ENCODE measurements at places on chromosomes 7 and 10.
A peak's percentile ranks its signal among the peaks of the same experiment; 100 is the strongest.

- DNase-seq = no peak
Observed at GRCh38 chr10:93807371-93807770, 49.6 kb downstream of the LGI1 start.

DNA sequence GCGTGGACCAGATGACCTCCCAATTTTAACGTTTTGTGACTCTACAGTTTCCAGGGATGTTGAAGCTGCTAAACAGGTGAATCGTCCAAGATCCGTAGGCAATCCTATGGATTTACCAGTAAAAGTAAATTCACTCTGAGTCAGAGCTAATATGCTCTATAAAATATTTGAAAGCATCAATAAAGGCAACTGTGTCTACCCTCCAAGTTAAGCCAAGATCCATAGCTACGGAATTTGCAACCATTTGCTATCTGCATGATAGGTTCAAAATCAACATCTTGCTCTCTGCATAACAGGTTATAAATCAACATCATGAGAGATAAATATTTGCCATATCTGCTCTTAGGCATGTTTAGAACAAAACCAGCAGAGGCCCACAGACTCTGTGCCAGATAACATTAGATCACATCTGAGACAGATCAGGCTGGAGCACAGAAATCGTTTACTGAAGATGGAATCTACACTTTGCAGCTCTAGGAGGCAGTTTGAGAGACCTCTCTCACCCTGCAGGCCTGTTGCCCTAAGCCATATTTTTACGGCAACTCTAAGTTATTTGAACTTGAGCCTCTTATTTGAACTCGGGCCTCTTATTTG lies 80.7 kb upstream of the PDCD4 start:
- no peak for DNase-seq

DNA sequence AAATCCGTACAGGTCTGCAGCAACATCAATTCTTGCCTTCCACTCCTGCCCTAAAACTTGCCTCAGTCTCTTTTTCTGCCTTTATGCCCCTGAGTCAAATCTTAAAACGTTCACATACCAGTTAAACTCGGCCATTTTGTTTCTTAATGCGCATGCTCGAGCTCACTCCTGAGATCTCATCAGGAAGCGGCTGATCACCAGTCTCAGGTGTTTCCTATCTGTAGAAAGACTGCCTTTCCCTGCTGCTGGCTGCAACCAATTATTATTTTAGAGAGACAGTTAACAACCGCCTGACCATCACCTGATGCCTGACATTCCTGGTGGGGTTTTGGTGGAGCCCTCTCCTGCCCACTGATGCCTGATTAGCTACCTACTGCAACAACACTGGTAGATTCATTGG lies 70.2 kb upstream of the TMEM140 start:
- no peak for DNase-seq

- DNase-seq = no peak
Observed at GRCh38 chr7:47332681-47333553, 249.0 kb downstream of the TNS3 start.

GRCh38 chr10:106312087-106312486 lies 852.4 kb downstream of the SORCS1 start:
- DNase-seq = no peak

DNA sequence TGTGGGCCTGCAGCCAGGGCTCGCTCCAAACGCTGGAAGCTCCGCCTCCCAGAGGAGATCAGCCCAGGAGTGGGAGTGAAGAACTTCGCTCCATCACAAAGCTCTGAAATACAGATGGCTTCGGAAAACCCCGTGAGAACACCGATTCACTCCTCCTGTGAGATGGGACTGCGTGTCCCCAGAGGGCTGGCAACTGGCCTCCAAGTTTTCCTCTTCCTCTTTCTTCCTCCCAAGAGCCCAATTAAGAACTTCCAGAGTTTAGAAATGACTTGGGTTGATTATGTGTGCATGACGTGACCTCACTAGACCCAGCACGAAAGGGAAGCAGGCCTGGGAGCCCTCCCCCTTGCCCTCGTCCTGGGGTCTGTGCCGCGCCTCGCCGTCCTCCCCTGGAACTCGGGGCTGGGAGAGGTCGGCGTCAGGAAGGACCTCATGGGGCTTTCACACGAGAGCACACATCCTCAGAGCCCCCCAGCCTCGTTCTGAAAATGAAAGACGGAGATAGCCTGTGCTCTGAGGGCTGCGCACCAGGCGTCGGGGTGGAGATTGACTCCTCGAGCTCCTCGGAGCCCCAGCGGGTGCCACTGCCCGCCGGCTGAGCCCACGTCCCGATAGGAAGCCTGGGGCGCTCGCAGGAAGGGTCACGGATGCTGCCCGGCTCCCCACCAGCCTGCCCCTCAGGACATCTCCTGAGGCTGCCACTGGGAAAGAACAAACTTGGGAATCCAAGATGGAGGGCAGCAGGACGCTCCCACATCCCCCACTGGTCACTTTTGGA lies 37.8 kb downstream of the PTPRN2 start:
- no peak for DNase-seq

- DNase-seq = peak; percentile 1
Observed at GRCh38 chr10:118832241-118832651, 77.5 kb upstream of the CACUL1 start.

- no peak for DNase-seq
Observed at GRCh38 chr7:35604595-35604994, 90.3 kb downstream of the HERPUD2 start.

GRCh38 chr10:123166618-123167017 lies 12.4 kb downstream of the BUB3 start:
- no peak for DNase-seq

DNA sequence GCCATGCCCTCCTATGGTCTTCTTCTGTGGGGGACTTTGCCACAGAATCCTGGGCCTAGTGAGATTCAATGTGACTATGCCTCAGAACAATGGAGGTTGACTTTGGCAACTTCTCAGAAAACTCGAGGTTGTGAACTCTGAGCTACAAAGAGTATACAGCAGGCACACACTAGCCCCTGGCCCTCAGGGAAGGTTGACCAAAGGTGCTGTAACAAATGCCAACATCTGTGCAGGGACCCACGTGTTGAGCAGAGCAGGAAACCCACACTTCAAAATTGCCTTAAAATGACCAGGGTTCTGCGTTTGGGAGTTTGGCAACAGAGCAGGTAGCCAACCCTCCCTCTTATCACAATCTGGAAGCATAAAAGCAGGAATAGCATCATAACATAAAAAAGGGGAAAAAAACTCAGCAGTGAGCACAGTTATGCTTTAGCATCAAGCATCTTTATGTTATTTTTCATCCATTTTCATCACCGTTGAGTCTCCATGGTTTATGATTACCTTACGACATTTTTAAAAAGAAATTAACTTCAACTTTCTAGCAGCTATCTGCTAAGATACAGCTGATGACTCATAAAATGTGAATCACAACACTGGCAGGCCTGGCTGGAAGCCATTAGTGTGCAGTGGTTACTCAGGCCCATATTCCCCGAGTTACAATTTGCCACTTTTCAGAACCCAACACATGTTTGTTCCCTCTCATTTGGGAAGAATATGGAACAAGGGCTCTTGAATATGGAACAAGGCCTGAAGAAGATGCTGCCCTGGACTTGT lies 11.1 kb downstream of the PRLHR start:
- no peak for DNase-seq

DNA sequence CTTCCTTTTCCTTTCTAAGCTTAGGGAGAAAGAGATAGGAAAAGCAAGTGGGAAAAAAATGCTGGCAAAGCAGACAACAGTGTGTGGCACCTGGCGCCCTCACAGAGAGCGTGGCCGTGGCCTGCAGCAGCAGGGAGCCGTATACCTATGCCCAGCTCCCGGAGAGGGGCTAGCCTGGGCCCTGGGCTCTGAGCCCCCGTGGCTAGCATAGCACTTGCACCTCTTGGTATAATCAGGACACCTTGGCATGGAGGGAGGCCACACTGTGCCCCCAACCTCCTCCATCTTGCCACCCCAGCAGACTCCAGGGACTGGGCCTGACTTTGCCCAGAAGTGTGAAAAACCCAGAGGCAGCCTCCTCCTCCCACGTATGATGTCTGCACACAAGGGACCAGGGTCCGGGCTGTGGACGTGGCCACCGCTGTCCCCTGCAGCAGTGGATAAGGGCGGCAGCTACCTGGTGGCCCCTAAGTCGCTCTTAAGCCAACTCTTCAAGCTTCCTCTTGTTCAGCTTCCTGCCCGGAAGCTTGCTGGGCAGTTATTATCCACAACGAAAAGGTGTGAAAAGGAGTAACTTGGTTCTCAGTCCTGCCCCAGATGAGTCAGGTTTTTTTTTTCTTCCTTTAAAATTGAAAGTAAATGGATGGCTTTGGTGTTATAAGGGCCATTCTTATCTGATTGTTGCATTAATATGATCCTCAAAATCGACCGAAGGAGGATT lies 249.1 kb upstream of the PITRM1 start:
- DNase-seq = peak; percentile 19

DNA sequence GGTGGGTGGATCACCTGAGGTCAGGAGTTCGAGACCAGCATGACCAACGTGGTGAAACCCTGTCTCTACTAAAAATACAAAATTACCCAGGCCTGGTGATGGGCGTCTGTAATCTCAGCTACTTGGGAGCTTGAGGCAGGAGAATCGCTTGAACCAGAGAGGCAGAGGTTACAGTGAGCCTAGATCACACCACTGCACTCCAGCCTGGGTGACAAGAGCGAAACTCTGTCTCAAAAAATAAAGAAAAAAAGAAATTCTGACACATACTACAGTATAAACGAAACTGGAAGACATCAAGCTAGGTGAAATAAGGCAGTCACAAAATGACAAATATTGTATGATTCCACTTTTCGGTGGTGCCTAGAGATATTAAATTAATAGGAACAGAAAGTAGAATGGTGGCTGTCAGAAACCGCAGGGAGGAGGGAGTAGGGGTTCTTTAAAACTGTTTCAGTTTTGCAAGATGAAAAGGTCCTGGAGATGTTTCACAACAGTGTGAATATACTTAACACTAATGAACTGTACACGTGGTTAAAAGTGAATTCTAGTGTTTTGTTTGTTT lies 23.2 kb downstream of the PILRA start:
- peak; percentile 62 for DNase-seq

DNA sequence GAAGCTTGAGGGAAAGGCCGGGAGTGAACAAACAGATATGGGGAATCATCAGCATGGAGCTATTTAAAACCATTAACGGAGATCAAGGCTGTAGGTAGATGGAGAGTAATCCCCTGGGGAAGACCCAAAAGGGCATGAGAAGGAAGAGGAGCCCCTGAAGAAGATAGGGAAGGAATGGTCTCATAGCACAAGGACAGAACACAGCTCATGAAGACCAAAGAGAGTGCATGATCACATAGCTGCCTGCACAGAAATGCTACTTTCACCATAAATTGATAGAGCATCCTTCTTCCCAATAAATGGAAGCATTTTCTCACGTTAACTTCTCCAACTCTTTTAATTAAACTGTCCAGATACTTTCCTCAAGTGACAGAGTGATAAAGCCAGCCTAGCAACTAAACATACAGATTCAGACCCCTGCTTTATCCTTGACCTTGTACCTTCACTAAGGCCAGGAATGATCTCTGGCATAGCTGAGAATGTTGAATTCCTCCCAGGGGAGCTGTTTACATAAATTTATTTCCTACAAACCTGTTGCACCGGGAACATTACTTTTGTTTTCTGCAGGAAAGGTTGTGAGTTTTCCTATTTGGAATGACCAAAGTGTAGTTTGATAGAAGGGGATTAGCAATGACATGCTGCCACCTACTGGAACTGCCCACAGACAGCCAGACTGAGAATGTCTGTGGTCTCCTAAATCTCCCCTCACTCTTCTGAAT lies 110.8 kb upstream of the LRGUK start:
- DNase-seq = no peak

GRCh38 chr10:59622320-59623132 lies 87.1 kb downstream of the SLC16A9 start:
- peak; percentile 31 for DNase-seq

DNA sequence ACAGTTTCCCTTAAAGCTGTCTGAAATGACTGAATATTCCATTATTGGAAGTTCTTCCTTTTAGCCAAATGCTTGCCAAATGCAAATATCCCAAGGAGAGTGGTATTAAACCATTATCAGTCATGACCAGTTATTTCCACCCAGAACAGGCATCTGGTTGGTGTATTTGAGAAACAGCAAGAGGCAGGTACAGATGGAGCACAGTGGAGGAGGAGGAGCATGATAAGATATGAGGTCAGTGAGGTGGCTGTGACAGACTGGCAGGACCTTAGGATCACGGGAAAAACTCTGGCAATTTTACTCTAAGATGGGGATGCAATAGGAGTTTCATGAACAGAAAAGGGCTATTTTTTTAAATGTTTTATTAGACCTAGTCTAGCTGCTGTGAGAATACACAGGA lies 6.4 kb downstream of the HEPACAM2 start:
- DNase-seq = no peak

- no peak for DNase-seq
Observed at GRCh38 chr7:117448655-117449054, 21.4 kb upstream of the ASZ1 start.

- no peak for DNase-seq
Observed at GRCh38 chr7:27631391-27631790, 31.3 kb downstream of the HIBADH start.

DNA sequence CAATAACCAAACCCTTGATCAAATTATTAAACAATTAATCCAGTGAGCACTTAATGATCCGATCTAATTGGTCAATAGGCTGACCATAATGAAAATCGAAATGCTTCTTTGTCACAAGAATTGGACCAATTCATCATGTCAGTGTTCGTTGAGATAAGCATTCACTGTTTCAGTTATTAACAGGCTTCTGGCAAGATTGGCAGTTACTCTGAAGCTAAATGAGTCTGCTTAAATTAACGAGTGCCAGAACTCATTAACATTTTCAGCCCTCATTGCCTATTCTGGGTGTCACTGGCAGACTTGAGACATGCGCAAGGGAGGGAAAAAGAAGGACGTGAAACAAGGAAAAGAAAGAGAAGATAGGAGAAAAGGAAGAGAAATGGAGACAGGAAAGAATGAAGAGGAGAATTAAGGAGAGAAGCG lies 30.7 kb upstream of the SLC26A3 start:
- DNase-seq = no peak

DNA sequence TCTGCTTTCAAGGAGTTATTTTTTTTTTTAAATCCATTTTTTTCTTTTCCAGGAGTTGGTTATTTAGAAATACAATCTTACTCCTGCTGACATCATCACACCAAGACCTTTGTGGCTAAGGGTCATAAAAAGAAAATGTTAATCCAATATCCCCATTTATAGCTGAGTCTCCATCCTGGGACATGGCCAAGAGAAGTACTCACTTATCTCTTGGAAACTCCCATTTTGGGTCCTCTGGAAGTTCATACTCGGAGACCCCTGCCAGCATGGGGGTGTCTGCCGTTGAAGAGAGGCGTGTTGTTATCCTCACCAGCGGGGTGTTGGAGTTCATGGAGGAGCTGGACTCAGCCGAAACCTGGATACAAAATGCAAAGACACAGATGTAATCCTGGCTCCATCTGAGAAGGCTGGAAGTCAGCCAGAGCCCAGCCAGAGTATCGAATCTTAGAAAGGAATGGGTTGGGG lies 94.6 kb downstream of the FGFR2 start:
- no peak for DNase-seq

DNA sequence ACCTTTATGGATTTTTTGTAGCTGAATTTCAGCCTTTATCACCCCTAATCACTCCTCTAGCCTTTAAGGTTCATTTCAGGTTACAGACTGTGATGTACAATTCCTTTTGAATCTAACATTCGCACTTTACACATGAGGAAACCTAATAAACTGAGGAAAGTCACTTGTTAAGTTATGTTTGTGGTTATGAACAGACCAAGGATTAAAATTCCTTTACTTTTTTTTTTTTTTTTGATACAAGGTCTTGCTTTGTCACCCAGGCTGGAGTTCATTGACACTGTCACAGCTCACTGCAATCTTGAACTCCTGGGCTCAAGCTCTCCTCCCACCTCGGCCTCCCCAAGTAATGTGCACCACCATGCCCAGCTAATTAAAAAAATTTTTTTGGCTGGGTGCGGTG lies 3.6 kb downstream of the MCU start:
- no peak for DNase-seq

Data from CD4-positive, alpha-beta T cell treated with Interleukin-10 for 1 hour (primary cell).